Retinal pigment epithelial cell (primary cell): ENCODE measurements at places on chromosomes 11 and 22.

DNA sequence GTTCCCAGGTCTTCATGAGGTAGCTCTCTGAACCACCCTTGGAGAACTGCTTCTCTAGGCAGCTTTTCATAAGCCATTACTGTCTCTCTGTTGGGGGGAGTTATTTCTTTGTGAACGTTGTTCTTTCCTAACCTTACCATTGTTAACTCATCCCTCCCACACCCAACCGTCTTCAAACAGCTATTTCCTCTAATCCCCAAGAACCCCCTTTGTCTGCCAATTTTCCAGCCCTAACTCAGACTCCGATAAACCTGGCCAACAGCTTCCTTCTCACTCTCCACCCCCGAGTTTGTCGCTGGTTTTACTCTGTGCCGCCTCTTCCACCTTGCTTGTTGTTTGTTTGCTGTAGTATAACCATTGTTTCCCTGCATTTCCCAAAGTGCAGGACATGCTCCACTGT lies 131.5 kb downstream of the CCDC34 start:
- no peak for DNase-seq

DNA sequence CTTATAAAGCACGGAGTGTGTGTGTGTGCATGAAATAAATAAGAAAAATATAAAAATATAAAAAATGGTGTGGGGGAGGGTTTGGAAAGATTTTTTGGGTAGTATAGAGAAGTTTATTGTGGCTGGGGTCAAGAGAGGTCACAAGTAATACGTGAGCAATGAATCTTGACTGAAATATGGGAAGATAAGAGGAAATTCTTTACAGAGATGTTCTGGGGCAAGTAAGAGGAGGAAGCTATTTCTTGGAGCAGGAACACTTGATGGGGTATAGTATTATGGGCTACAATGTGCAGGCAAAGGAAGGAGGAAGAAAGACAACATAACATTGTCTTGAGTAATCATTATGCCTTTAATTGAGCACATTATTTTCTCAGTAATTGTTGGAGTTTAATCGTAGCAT lies 2.1 kb downstream of the HBD start:
- DNase-seq: no peak

DNA sequence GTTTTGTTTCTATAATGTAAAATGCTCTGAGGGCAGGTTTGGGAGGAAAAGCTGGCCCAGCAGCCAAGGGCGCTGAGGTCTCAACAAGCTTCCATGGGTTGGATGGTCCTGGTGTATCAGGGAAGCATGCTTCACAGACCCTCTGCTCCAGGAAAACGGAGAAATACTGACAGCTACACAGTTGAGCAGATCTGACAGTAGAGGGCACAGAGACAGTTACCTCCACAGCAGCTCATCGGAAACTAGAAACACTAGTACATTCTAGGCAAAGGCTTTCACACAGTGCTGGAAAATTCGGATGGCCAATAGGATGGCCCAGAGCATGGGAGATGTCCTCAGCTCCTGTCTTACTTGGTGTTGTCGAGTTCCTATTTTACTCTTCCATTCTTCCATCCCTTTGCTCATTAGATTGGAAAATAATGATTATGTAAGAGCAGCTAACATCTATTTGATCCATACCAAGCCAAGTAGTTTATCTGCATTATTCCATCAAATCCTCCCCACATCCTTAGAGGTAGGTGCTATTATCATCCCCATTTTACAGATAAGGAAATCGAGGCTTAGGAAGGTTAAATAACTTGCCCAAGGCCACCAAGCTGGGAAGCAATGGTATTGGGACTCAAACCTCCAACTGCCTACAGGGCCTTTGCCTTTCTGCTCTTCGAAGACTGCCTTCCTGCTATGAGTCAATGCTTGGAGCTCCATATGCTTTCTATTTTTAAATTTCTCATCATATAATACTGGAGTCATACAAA lies 28.3 kb downstream of the LMO2 start:
- DNase-seq: no peak

GRCh38 chr11:126772267-126772666 lies 228.3 kb downstream of the KIRREL3 start:
- no peak for DNase-seq

- no peak for DNase-seq
Measured at GRCh38 chr11:47107744-47108143, 68.9 kb downstream of the ARFGAP2 start.

- DNase-seq: no peak
Measured at GRCh38 chr11:86722006-86722405, 49.6 kb upstream of the ME3 start.

DNA sequence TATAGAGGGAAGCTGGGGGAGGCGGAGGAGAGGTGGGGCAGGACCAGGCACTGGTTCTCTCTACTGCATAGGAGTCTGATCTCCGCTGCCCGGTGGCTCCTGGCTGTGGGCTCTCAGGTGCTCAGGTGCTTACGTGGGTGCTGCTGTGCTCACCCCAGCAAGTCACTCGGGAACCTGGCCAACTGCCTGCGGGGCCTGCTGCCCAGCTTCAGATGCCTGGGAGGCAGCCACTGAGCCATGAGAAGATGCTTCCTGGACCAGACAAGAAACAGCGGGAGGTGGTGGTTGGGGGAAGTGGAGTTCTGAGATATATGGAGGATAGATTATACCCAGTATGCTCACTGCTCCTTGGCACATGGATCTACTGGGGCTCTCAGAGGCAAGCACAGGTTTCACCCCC lies 1303.4 kb downstream of the TBC1D22A start:
- DNase-seq: no peak

GRCh38 chr11:86704710-86705109 lies 32.3 kb upstream of the ME3 start:
- DNase-seq: peak; percentile 35

DNA sequence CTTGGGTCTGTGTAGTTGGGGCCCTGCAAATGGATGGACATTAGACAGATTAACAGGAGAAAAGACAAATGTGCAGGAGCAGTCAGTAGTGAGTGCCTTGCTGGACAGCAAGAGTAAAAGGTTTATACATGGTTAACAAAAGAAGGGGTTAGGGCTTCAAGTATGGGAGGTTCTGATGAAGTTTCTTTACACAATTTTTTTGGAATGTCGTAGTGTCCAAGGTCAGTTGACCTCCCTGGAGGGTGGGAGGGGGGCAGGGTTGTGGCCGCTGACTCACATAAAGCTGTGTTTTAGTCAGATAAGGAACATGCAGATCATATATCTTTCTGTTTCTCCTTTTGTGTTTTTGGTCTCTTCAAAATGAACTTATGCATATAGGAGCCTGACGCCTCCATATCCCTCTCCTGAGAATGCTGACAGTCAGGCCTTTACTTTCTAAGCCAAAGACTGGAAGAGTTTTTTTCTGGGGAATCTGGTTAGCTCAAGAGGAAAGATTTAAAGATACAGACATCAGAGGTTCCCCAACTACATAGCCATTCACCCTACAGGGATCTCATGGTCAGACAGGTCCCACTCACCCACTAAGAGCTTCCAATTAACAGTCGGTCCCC lies 134.3 kb downstream of the NECTIN1 start:
- no peak for DNase-seq

GRCh38 chr11:61959678-61960077 lies 7.8 kb downstream of the FTH1 start:
- no peak for DNase-seq

- DNase-seq: no peak
Measured at GRCh38 chr22:17772958-17773605, 1.2 kb downstream of the BID start.

DNA sequence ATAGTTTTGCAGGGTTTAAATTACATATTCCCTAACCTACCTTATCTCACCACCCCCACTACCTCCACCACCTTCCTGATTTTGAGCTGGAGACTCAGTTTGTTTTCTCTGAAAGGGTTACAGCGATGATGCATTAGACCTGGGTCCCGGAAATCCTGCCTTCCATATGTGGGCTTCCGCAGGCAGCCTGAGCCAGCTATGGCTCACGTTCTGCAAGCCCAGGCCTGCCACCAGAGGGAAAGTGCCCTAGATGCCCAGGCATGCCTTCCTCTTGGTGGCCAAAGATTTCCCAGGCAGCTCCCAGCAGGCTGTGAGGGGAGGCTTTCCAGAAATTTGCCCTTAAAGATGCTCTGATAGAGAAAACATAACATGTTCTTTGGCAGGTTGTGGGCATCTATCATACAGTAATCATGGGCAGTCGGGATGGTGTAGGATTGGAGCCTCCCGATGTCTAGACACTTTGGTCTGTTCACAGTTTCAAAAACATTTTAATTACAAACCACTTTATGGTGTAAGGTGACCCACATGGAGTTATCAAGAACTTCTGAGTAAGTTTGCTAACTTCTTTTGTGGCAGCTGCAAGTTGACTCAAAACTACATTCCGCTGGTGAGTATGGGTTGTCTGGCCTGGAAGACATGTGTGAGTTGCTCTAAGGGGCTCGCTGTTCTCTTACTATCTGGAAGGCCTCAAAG lies 79.3 kb downstream of the MICAL2 start:
- no peak for DNase-seq

DNA sequence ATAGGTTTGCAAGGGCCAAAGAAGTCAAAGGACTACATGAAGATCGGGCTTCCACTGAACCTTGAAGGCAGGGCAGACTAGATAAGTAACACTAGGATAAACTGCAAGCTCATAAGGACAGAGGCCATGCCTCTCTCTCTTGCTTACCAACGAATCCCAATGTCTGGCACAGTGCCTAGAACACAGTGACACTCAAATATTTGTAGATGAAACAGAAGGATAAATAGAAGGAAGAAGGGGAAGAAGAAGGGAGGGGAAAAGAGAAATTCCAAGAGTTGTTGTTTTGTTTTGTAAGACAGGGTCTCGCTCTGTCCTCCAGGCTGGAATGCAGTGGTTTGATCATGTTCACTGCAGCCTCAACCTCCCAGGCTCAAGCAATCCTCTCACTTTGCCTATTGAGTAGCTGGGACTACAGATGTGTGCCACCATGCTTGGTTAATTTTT lies 26.9 kb downstream of the SIK3 start:
- DNase-seq: no peak

DNA sequence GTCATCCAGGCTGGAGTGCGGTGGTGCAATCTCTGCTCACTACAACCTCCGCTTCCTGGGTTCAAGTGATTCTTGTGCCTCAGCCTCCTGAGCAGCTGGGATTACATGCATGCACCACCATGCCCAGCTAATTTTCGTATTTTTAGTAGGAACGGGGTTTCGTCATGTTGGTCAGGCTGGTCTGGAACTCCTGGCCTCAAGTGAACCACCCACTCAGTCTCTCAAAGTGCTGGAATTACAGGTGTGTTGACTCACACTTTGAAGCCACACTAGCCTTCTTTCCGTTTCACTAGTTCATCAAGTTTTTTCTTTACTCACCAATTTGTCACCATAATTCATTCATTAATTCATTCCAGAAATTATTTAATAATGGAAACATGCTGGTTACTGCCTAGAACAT lies 298.4 kb upstream of the MTNR1B start:
- DNase-seq: no peak

DNA sequence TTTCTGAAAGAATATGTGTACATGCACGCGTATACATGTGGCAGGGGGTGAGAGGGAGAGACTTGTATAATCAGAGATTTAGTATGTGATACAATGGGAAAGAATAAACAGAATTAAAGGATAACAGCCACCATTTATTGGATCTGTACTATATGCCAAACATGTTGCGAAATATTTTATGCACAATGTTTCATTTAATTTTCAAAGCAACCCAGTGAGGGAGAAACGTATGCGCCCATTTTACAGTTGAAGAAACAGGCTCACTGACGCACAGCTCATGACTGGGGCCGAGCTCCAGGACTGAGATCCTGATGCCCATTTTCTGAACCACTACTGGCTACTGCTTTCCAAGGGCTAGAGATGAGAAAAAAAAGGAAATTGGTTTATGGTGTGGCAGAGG lies 3.3 kb upstream of the OAF start:
- no peak for DNase-seq

- DNase-seq: no peak
Measured at GRCh38 chr22:39575552-39575825, 4.9 kb downstream of the CACNA1I start.

DNA sequence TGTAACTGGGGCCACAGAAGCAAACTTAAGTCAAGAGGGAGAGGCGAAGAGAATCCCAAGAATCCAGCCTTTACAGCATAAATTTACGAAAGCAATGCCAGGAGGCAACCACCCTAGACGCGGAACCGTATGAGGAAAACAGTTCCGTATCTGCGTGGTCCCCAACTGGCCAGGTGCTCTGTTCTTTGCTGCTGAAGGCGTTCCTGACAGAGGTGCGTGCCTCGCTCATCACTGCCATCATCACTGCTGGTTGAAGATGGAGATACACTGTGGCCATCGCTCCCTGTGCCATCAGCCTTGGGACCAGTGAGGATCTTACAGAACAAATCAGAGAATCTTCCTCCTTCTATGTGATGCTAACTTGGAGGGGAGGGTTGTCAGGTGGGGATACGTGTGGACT lies 270.5 kb upstream of the B3GAT1 start:
- no peak for DNase-seq

DNA sequence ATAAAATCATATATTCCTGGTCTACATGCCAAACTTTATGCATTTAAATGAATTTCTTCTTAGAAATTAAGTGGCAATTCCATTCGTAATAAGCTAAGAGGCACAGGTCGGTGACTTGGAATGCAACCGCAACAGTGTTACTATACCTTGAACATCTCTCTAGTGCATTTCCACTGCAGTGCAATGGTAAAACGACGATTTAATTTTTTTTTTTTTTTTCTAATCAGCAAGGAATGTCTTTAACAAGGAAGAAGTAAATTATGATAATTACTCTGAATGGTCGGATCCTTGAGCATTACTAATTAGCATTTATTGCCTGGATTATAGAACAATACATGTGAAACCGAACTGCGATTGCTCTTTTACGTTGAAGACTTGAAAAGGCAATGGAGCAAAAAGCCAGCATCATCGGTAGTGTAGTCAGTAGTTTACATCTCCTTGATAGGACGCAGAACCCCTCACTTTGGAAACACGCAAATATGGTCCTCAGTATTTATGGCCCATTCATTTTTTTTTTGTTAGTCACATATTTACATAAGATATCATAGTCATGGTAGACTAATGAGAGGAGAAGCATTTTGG lies 20.2 kb downstream of the BLID start:
- DNase-seq: no peak

DNA sequence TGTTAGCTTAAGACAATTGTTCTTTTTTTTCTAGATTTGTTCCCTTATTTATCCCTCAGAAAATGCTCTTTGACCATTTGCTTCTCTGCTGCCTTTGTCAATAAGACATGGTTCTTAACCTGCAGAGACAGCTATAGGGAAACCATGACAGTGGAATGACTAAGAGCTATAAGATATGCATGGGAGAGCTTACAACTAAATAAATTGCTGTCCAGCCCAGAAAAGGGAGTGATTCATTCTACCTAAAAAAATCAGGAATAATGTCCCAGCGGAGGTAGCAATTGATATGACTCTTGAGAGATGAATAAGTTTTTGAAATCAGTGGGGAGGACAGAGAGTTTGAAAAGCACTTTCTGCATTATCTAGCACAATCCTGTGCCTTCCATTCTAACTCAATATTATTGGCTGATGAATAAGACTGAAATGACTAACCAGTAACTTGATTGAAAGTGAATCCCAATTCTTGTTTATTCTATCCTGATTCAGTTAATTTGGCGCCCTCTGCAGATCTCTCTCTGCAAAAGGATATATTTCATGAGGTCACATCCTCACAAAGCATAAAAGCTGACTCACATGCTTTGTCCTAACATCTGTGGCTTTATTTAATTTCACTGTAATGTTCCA lies 680.5 kb upstream of the API5 start:
- DNase-seq: no peak

- peak; percentile 84 for DNase-seq
Measured at GRCh38 chr11:102260241-102260640, 57.0 kb upstream of the BIRC3 start.

- DNase-seq: no peak
Measured at GRCh38 chr11:105975128-105975527, 46.9 kb downstream of the MSANTD4 start.
